ENCODE measurements at places on chromosomes 3 and 15. TPM values are rescaled to one million over a fixed set of nuclear protein-coding genes. Genes with fewer than 3 reads are reported as not detected.

The SRP14 gene
- 127 TPM for total RNA-seq

The HRH1 gene
- total RNA-seq = 16.7 TPM

The EPHB3 gene
- not detected for total RNA-seq

The GASK1A gene
- total RNA-seq = 0.10 TPM

The PPIB gene
- total RNA-seq = 727 TPM
